ENCODE measurements at places on chromosomes 12 and 14. TPM values are rescaled to one million over a fixed set of nuclear protein-coding genes. Genes with fewer than 3 reads are reported as not detected.

GRCh38 chr12:110349514-110350151 is 53.9 kb downstream of the ANAPC7 start:
- DNase-seq: no peak

DNA sequence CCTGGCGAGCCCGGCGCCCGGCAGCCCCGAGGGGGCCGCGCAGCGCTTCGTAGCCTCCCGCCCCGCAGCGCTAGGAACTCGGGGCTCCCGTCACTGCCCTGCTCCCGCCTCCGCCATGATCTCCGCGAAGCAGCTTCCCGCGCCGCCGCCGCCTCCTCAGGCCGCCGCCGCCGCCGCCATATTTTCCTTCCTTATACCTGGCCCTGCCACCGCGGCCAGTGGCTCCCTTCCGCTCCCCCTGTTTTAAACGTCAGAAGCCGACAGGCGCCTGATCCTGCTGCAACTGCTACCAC is 286 bp downstream of the PPP4R3A start:
- DNase-seq: no peak

GRCh38 chr12:42204362-42204761 is 33.7 kb downstream of the YAF2 start:
- DNase-seq: no peak

- no peak for DNase-seq
These were observed 25.7 kb upstream of the CERS5 start for GRCh38 chr12:50192908-50193307.

DNA sequence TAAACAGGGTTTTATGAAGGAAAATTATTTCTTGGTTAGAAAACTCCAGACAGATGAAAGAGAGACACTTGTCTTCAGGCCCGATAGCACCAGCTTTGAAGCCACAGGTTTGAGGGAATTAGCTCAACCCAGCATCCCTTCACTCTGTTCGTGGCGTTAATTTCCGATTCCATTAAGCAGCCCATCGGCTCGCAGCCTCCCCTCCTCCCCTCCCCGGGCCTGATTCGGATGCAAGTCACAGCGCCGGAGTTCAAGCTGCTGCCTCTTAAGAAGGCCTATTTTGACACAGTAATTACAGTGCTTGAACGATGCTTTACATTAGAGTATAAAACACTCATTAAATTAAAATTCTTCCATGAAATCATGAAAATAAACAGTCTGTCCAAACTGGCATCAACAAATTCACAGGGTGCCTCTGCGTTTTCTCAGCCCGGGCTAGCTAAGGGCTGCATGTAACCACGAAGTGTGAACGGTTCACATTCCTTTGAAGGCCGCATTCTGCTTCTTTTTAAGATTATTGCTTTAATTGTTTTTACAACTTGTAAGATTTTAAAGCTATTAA is 145.8 kb downstream of the DICER1 start:
- DNase-seq: no peak

DNA sequence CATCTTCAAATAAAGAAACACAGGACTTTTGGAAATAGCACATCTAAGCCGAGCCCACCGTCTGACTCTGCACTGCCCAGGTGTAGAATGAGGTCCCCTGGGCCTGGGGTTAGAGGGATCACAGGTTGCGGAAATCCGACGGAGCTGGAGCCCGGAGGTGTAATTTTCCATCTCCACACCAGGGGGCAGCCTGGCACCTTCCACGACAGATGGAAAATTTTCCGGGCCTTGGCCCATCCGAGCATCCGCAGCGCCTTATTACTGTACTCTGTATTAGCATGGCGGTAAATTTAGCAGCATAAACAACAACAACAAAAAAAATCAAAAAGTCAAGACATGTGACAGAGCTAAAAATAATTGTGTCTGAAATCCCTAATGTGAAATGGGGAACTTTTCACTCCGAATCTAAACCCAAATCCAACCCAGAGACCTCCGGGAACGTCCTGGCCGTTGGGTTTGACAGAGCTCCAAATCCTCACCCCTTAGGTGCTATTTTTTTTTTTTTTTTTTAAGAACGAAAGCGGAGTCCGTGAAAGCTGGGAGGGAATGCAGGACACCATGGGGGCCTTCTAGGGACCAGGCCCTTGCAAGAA is 93.9 kb downstream of the KSR2 start:
- no peak for DNase-seq

- no peak for DNase-seq
These were observed 17.4 kb downstream of the GNG2 start for GRCh38 chr14:51877810-51878209.

GRCh38 chr14:35378425-35379233 is 25.9 kb downstream of the NFKBIA start:
- no peak for DNase-seq

GRCh38 chr12:117699118-117699517 is 269.7 kb downstream of the KSR2 start:
- no peak for DNase-seq

DNA sequence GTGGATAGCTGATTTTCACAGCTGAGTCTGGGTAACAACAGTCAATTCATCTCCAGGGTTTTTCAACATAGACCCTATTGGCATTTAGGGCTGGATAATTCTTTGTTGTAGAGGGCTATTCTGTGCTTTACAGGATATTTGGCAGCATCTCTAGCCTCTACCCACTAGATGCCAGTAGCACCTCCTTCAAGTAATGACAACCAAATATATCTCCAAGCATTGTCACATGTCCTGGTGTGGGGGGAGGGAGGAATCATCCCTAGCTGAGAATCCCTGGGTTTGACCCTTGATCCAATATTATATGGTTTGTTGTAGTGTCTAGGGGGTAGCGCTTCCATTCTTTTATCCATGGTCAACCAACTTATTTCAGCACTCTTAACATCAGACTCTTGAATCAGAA is 157.2 kb downstream of the ANO4 start:
- no peak for DNase-seq

DNA sequence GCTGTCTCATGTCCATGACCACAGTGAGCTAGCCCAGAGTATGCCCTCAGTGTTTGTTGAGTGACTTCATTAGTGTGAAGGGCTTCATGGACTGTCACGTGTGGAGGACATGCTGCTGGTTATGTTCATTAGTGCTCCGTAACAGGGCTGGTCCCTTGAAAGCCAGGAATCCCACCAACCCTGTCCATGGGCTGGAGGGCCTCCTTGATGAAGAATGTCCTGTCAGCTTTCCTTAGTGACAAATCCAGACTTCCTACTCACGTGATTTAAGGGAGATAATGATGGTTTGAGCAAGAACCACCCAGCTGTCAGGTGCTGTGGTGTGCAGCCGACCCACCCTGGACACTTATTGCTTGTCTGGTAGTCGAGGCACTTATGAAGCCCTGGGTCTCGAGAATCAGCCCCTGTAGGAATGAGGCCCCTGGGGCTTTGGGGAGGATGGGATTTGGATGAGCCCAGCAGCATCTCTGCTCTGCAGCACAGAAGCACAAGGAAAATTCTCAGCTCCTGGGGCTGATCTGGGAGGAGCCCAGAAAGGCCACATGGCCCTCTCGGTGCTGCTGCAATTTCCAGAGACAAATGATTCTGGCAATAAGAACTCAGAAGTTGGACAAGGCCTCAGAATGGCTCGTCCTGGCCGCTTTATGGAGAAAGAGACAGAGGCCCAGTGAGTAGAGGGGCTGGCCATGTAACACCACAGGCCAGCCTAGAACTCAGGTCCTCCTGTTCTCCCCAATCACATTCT is 37.2 kb upstream of the FAM181A start:
- DNase-seq: no peak

DNA sequence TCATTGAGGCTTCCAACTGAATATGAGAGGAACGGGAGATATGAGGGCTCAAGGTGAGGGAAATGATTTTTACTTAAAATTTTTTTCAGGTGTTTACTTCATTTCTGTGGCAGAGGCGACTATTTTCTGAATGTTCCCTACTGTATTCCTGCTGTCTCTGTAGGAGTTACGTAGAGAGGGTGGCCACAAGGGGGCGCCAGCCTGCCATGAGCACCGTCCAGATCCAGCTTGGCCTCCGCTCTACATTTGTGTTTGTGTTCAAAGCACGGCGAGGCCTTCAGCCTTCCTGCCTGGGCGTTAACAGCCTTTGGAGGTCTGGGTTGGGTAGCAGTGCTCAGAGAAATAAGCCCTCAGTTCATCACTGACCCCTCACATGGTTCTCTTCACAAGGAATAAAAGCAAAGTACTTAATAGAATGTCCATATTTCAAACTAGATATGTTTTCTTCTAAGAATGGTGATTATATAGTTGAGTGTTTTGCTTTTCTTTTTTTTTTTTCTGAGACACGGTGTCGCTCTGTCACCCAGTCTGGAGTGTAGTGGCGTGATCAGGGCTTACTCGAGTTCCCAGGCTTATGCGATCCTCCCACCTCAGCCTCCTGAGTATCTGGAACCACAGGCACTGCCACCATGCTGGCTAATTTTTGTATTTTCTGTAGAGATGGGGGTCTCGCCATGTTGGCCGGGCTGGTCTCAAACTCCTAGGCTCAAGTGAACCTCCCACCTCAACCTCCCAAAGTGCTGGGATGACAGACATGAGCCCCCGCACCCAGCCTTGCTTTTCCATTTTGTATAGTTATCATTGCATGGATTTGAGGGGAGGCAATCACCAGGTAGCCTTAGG is 22.3 kb downstream of the CKB start:
- no peak for DNase-seq

The IFNG-AS1 gene
- polyA plus RNA-seq: not detected

The NPFF gene
- not detected for polyA plus RNA-seq

The PLBD1 gene
- polyA plus RNA-seq: 13.4 TPM

The BEGAIN gene
- polyA plus RNA-seq: 0.28 TPM

The IL22 gene
- polyA plus RNA-seq: not detected

Data from keratinocyte (primary cell).